ENCODE measurements at places on chromosomes 4 and X.

DNA sequence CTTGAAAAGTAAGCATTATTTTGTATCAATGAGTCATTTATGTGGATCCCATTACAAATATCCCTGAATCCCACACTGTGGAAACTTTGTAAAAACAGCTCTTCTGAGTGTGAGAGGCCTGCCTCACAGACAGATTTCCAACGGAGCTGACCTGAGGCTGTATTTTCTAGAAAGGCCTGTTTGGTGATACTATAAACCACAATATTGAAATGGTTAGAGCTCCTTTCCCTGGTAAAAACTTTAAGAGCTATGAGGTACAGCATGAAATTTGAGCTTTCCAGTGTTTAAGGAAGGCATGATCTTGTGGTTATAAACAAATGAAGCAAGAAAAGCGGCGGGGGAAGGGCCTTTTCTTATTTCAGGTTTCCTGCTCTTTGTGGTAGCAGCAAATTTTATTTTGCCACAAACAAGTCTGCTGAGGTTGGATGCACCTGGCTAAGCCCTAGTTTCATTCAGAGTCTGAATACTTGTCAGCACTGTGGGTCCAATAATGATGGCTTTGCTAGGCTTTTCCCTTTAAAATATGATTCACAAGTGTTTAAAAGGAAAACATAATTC is 86.8 kb upstream of the ETNPPL start:
- DNase-seq, result no peak

- peak; percentile 91 for DNase-seq
Measured at GRCh38 chrX:25015486-25016360, at the start of gene ARX. ARX (minus strand) TSS chrX:25015965; CDS start chrX:25015737, 228 bp downstream.

- no peak for DNase-seq
Measured at GRCh38 chrX:29671421-29671820, 543.9 kb upstream of the MAGEB2 start.

DNA sequence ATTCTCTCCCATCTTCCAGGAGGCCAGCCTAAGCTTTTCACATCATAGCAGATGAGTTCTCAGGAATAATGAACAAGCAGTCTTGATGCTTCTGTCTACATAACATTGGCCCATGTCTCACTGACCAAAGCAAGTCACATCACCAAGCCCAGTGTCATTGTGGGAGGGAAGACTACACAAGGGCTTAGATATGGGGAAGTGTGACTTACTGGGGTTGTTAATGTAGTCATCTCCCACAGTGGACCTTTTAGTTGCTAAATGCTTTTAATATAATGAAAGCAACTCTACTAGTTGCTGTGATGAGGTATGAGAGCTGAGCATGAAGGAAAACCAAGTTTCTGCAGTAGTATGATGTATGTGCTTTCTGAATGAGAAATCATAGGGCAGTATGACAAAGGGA is 40.5 kb downstream of the TSPAN7 start:
- no peak for DNase-seq

- no peak for DNase-seq
Measured at GRCh38 chrX:122579526-122579925, 604.6 kb upstream of the GRIA3 start.

GRCh38 chrX:110322603-110323002 is 4.7 kb upstream of the AMMECR1 start:
- DNase-seq, result peak; percentile 81

GRCh38 chr4:128277856-128278255 is 9.8 kb downstream of the PGRMC2 start:
- peak; percentile 3 for DNase-seq

DNA sequence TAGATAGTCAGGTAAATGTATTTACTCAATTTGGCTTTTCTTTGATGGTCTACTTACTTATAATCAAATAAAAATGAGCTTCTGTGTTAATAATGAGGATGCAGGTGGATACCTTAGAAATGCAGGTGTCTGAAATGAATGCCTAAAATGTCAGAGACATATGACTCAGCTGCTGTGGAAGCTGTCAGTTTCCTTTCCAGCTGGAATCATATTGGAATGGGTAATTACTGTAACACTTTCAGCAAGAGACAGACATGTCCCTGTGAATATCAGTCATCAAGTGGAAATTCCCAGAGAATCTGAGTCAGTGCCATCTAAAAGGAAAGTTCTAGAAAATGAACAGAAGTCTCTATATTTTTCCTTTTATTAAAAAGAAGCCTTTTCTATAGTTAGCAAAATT is 783.0 kb upstream of the AADAT start:
- DNase-seq, result peak; percentile 5

- DNase-seq, result no peak
Measured at GRCh38 chr4:20091781-20092180, 159.9 kb upstream of the SLIT2 start.

DNA sequence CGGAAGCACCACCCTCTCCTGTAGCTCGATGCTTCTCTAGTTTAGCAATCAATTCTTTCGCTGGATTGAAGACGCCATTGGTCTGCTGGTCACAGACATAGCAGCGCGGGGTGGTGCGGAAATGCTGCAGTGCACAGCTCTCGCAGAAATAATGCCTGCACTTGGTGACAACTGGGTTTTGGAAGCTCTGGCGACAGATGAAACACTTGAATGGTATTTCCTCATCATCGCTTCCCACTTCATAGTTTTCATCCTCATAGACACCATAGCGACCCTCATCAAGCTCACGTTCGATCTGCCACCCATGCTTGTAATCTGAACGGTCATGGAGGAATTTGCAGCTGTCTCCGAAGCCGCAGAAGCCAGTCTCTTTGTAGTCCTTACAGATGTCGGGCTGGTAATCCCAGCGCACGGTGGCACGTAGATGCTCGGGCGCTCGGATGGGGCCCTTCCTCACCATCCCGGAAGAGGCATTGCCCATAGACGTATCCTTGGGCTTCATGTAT is 854 bp downstream of the RNF113A start:
- peak; percentile 62 for DNase-seq

DNA sequence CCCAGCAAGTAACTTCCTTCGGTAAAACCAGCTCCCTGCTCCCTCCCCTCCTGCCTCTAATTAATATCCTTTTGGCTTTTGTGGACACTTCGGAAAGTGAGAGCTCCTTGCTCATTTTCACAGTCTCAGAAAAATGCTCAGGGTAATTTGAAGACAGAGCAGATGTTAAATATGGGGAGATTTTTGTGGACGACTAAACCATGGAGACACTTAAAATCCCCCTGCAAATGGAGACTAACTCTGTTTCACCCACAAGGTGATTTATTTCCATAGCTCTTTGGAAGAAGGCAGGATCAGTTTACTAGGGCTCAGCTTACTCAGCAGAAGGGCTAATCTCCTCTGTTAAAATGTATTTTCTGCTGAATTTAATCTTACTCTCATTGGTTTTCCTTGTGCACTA is 12.2 kb upstream of the AMOT start:
- peak; percentile 60 for DNase-seq

- DNase-seq, result no peak
Measured at GRCh38 chrX:44973420-44973932, 100.5 kb downstream of the KDM6A start.

DNA sequence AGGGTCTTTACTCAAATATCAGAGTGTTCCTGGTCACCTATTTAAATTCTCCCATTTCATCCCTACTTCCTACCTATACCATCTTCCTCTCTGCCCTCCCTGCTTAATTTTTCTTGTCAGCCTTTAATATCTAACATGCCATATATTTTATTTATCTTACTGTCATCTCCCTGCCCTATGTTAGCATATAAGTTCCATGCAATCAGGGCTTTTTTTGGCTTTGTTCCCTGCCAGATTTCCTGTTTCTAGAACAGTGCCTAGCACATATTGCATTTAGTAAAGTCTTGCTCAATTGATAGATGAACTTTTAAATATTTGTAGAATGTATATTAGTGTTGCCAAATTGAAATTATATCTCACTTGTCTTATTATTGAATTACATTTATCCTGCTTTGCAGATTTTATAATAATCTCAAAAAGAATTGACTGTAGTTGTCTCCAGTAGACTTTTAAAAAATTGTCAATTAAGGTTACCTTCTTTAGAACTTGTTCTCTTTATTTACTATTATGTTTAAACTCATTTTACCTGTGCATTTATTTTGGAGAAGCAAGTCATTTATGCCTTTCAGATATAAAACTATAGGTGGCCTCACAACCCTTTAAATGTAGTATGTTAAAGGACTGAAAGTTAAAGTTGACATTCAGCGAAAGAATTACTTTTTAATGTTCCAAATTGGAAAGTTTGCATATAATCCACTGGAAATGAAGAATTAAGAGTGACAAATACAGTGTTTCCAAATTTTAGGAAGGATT is 108.2 kb upstream of the BMPR1B start:
- DNase-seq, result no peak

- DNase-seq, result peak; percentile 62
Measured at GRCh38 chrX:101550362-101550750, at the start of gene ARMCX1. ARMCX1 (plus strand) TSS chrX:101550547; CDS start chrX:101552931, 2,384 bp downstream.

- DNase-seq, result peak; percentile 4
Measured at GRCh38 chr4:20159516-20159915, 92.2 kb upstream of the SLIT2 start.

- DNase-seq, result peak; percentile 29
Measured at GRCh38 chrX:3638280-3638873, 75.1 kb downstream of the PRKX start.

- DNase-seq, result no peak
Measured at GRCh38 chr4:74084984-74085383, 14.0 kb downstream of the CXCL2 start.

DNA sequence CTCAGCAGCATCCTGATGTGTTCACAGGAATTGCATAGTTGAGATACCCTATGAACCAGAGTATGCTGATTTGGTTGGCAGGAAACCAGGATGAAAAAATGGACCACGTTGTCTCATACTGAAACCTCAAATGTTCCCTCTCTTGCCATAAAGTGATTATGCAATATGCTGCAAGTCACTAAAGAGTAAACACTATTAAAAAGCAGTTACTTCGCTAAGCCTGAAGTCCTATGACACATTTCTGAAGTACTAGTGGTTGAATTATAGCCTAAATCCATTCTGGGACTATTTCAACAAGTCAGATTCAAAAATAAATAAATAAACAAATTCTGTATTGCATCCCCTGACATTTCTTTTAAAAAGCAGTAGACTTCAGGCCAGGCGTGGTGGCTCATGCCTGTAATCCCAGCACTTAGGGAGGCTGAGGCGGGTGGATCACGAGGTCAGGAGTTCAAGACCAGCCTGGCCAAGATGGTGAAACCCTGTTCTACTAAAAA is 106.0 kb upstream of the NAP1L5 start:
- no peak for DNase-seq

GRCh38 chrX:138845786-138846185 is 134.3 kb upstream of the FGF13 start:
- no peak for DNase-seq

DNA sequence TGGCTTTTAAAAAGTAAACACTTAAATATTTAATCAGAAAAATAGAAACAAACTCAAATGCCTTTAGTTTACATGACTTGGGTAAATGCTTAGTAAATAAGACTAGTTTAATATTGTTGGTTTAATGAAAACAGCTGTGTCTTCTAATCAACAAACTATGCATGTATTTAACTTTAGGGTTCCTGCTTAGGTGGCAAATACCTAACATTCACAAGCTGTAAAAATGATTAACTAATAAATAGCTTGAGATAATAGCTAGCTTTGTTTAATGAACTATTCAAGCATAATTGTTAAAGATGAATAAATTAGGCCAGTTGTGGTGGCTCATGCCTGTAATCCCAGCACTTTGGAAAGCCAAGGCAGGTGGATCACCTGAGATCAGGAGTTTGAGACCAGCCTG is 30.0 kb upstream of the USP46 start:
- no peak for DNase-seq
